Large intestine (tissue), 12 donors: ENCODE measurements at places on chromosomes 2 and 18. TPM values are rescaled to one million over a fixed set of nuclear protein-coding genes. Genes with fewer than 3 reads are reported as not detected.

Gene LIMS3
- polyA plus RNA-seq, result 2.2 TPM

Gene KCNE4
- 3.4 TPM for polyA plus RNA-seq

Gene ITGB6
- 11.5 TPM for polyA plus RNA-seq

Gene CACNB4
- polyA plus RNA-seq, result 1.8 TPM

Gene DTNA
- 12.3 TPM for polyA plus RNA-seq

Gene GALNT3
- 68.2 TPM for polyA plus RNA-seq

Gene IKZF2
- polyA plus RNA-seq, result 3.2 TPM

Gene WNT10A
- polyA plus RNA-seq, result 1.5 TPM

Gene ZNF512
- polyA plus RNA-seq, result 36.7 TPM

GRCh38 chr18:22203536-22204213 lies 34.3 kb downstream of the GATA6 start:
- peak overlapping the region; percentile 8 for H3K27ac ChIP-seq
- peaks cover 36% of the 10 kb centered on the region for H3K36me3 ChIP-seq
- no peak for DNase-seq
- no peaks in the 10 kb centered on the region for H3K27me3 ChIP-seq

- DNase-seq, result no peak
- peaks cover 5% of the 10 kb centered on the region for H3K36me3 ChIP-seq
- no peaks in the 10 kb centered on the region for H3K27me3 ChIP-seq
- H3K27ac ChIP-seq, result no peak overlapping the region
- peaks cover 2% of the 10 kb centered on the region for H3K4me1 ChIP-seq
- no peak overlapping the region for H3K4me3 ChIP-seq
Measured at GRCh38 chr2:213288913-213289700, 4.8 kb downstream of the SPAG16 start.

DNA sequence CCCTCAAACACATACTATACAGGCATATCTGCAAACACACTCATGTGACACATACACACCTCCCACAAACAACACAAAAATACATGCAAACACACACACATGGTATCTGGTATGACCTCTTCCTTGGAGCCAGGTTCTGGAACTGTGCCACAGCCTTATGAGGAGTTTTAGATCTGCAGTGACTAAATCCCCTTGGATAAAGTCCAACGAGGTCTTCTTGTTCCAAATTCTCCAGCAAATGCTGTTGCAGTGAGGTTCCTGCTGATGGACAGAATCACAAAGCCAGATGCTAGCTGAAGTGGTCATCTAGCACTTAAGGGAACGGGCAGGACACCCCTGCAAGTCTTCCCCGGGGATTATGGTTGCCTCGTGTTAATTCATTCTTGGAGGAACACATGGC lies 54.5 kb upstream of the DAPL1 start:
- H3K27me3 ChIP-seq, result no peaks in the 10 kb centered on the region
- no peak for DNase-seq
- no peaks in the 10 kb centered on the region for H3K36me3 ChIP-seq

GRCh38 chr2:200446612-200447011 lies 63.3 kb downstream of the KCTD18 start:
- H3K4me1 ChIP-seq, result no peaks in the 10 kb centered on the region
- no peak overlapping the region for H3K4me3 ChIP-seq
- no peak overlapping the region for H3K27ac ChIP-seq
- no peaks in the 10 kb centered on the region for H3K27me3 ChIP-seq
- peaks cover 70% of the 10 kb centered on the region for H3K36me3 ChIP-seq

DNA sequence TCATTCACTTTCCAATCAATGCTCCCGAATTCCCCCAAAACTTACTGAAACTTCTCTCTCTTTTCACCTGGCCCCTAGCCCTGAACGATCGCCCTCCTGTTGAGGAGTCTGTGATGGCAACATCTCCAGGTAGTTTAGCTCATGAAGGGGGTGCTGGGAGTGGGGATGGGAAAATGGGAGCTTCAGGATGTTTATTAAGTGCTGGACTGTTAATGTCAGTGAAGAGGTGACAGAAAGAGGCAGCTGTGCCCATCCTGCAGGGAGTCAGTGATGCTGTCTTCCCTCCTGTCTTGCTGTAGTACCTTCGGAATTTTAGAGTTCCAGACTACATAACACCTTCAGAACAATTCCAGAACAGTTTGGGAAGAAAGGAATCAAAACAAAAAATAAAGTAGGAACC lies 308.8 kb downstream of the ALK start:
- no peak for DNase-seq
- no peak overlapping the region for H3K4me3 ChIP-seq
- no peaks in the 10 kb centered on the region for H3K36me3 ChIP-seq
- H3K27me3 ChIP-seq, result no peaks in the 10 kb centered on the region
- peaks cover 6% of the 10 kb centered on the region for H3K4me1 ChIP-seq

DNA sequence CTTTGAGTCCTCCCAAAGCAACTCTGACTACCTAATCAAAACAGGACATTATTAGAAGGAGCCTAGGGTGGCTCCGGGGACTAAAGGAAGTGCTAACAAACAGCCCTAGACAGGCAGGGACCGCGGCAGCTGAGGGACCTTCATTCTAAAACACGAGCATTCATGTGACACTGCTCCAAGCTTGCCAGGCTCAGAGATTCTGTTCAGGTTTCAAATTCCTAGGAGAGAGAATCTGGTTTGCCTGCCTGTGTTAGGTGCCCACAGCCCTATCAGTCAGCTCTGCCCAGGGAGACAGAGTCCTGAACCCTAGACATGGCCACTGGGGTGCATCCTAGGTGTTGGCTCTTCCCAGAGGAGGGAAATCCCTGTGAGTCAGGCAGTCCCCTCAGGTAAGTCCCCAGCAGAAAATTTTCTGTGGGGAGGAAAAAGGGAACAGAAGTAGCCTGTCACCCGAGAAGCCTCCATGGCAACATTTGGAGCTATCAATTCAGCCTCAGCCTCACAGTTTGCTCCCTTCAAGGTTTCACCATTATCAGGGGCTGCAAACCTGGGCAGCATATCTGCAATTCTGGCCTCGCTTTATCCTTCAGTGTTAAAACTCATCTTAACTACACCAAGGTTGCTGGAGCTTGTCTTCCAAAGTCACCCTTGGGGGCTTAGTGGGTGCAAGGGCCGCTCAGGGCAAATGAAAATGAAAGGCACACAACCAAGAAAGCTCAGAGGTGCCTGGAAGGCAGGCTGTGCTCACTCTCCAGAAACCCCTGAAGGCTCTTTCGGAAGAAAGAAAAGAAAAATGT lies 28.6 kb downstream of the PCBP1 start:
- no peak overlapping the region for H3K4me3 ChIP-seq
- H3K27me3 ChIP-seq, result no peaks in the 10 kb centered on the region
- H3K36me3 ChIP-seq, result no peaks in the 10 kb centered on the region
- no peak for DNase-seq

DNA sequence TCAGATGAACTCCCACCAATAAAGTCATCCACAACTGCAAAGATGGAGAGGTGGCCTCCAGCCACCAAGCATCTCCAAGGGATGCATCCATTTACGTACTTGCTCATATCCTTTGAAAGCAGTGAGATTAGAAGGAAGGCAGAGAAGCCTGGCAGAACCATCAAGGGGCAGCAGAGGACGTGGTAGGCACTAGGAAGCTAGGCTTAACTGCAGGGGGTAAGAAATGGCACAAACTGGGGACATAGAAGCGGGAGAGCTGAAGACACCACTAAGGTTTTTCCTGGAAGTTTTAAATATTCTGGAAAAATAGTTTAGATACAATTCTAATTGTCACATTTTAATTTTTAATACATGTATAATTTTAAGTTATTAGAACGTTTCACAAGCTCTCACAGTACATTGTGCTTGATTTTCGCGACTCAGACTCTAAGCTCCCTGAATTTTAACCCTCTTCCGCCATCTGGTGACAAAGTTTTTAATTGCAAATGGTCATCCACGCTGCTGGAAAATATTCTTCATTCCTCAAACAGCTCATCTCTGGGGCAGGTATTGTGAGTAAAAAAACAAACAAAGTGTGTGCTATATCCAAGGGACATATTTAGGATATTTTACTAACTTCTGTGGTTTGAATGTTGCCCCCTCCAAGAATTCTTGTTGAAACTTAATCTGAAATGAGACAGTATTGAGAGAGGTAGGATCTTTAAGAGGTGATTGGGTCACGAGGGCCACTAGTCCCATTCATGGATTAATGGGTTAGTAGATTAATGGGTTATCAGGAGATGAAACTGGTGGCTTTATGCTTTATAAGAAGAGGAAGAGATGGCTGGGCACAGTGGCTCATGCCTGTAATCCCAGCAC lies 1.6 kb upstream of the PSTPIP2 start:
- H3K4me1 ChIP-seq, result peaks cover 6% of the 10 kb centered on the region
- DNase-seq, result peak; percentile 49
- no peaks in the 10 kb centered on the region for H3K27me3 ChIP-seq
- peaks cover 6% of the 10 kb centered on the region for H3K36me3 ChIP-seq
- H3K4me3 ChIP-seq, result no peak overlapping the region
- H3K27ac ChIP-seq, result no peak overlapping the region

DNA sequence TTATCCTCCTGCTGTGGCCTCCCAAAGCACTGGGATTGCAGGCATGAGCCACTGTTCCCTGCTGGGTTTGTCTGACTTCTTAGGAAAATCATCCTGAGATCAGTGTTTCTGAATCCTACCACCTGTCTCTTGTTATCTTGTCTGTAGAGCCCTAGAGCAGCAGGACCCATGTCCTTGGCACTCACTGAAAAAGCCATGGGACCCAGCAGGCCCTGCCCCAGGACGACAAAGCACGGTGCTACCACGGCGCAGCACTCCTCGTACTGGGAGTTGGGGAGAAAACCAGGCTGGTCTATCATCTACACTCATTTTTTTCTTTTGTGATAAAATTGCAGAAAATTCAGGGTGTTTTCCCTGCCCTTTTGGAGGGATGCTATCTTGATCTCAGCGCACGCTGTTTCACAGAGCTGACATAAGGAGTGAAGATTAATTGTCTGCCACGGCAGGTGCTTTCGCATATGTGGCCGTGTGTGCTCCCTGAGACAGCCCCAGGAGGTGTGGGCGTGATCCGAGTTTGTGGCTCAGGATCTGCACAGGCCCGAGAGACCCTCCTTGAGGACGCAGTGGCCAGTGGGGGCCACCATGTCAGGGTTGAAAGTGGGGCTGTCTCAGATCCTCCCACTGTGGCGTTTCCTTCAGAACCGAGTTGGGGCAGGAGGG lies 179.1 kb downstream of the LDLRAD4 start:
- peaks cover 12% of the 10 kb centered on the region for H3K27me3 ChIP-seq
- H3K27ac ChIP-seq, result no peak overlapping the region
- no peak overlapping the region for H3K4me3 ChIP-seq
- DNase-seq, result no peak
- no peaks in the 10 kb centered on the region for H3K4me1 ChIP-seq

DNA sequence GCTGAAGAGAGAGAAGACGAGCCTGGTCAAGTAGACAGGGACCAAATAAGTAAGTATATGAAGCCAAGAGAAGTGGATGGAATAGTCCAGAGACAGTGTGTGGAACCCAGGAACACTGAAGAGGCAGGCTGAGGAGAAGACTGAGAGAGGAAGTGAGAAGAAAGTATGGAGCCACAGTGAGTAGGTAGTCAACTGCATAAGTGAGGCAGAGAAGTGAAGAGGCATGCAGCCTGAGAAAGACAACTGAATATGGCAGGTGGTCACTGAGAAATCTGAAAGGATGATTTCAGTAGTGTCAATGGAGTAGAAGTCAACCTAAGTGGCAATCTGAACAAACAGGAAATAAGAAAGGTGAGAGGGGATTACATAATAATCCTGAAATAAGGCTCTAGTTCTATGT lies 55.4 kb downstream of the CWC22 start:
- no peaks in the 10 kb centered on the region for H3K4me1 ChIP-seq
- no peak for DNase-seq
- H3K27ac ChIP-seq, result no peak overlapping the region
- H3K4me3 ChIP-seq, result no peak overlapping the region
- H3K27me3 ChIP-seq, result no peaks in the 10 kb centered on the region

GRCh38 chr2:107108556-107108955 lies 222.6 kb upstream of the ST6GAL2 start:
- H3K27me3 ChIP-seq, result no peaks in the 10 kb centered on the region
- no peak overlapping the region for H3K4me3 ChIP-seq
- DNase-seq, result no peak
- no peaks in the 10 kb centered on the region for H3K4me1 ChIP-seq
- no peaks in the 10 kb centered on the region for H3K36me3 ChIP-seq
- H3K27ac ChIP-seq, result no peak overlapping the region

DNA sequence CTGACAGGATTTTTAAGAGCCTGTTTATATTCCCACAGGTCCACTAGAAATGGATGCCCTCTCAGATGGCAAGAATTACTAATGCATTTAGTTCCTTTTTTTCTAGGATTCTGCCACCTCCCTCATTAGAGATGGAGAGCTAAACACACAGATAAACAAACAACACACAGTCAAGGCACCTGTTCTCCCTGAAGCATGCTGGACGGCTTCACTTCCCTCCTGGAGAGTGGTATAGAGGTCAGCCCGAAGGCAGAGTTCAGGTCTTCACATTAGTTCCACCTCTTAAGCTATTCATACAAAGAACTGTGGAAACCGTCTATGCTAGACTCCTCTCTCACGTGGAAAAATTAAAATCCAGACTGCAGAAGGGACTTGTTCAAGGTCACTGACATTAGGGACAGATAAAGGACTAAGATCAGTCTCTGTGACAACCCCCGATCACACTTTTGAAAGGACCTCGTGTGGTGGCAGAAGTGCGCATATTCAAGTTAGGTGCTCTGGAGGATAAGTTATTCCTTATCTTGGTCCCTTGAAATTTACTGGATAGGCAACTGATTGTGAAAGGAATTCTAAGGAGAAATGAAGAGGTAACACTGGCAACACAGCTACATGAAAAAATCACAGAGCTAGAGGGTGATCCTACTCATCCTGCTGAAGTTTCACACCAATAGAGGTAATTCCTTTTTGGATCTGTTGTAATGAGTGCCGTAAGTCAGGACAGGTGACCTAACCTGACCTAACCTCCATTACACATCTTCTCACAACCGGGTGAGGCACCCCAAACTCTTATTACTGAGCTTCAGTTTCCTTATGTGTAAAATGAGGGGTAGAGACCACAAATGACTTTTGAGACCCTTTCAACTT lies 75.1 kb downstream of the SPRED2 start:
- no peaks in the 10 kb centered on the region for H3K36me3 ChIP-seq
- peaks cover 5% of the 10 kb centered on the region for H3K4me1 ChIP-seq
- no peaks in the 10 kb centered on the region for H3K27me3 ChIP-seq
- H3K27ac ChIP-seq, result no peak overlapping the region
- no peak for DNase-seq

DNA sequence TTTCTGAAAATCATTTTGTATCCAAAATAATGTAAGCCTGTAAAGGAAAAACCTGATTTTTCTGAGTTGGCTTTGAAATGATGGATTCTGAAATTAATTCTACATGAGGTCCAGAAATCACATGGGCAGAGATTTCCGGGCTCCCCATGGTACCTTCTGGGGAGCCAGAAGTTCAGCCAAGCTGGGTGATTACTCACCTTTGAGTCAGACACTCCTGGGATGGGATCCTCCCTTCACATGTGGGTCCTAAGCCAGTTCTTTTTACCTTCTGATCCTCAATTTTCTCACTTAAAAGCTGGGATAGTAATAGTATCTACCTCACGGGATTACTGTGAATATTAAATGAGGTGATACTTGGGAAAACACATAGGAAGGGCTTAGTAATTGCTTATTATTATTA lies 179.8 kb upstream of the EPAS1 start:
- no peaks in the 10 kb centered on the region for H3K27me3 ChIP-seq
- H3K4me1 ChIP-seq, result peaks cover 23% of the 10 kb centered on the region
- H3K36me3 ChIP-seq, result no peaks in the 10 kb centered on the region
- H3K27ac ChIP-seq, result no peak overlapping the region

- peaks cover 19% of the 10 kb centered on the region for H3K4me1 ChIP-seq
- no peaks in the 10 kb centered on the region for H3K27me3 ChIP-seq
- H3K36me3 ChIP-seq, result no peaks in the 10 kb centered on the region
- H3K4me3 ChIP-seq, result no peak overlapping the region
- DNase-seq, result no peak
- H3K27ac ChIP-seq, result no peak overlapping the region
Measured at GRCh38 chr2:157789933-157790511, 86.1 kb downstream of the ACVR1 start.

- H3K27me3 ChIP-seq, result no peaks in the 10 kb centered on the region
- no peaks in the 10 kb centered on the region for H3K36me3 ChIP-seq
- peak; percentile 76 for DNase-seq
- H3K4me1 ChIP-seq, result peaks cover 18% of the 10 kb centered on the region
- H3K27ac ChIP-seq, result peak overlapping the region; percentile 80
Measured at GRCh38 chr2:71000780-71001591, 6.3 kb upstream of the TEX261 start.
